ENCODE measurements at places on chromosomes 12 and 14.

DNA sequence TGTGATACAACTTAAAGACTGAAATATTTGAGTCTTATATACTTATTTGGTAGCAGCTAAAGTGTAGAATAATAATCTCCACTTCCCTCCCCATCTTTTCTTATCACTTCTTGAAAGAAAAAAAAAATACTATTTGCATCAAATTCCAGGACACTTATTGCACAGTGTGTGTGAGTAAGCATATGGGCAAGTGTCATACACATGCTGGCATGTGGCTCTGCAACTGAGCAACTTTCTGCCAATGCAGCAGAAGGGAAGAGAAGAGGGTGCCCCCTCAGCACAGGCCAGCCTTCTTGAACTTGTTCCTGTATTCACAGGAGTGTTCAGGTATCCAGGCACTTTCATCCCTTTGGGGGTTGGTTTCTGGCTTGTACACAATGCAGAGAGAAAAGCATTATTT, 145.8 kb downstream of the CPNE8 start:
- no peak for DNase-seq

DNA sequence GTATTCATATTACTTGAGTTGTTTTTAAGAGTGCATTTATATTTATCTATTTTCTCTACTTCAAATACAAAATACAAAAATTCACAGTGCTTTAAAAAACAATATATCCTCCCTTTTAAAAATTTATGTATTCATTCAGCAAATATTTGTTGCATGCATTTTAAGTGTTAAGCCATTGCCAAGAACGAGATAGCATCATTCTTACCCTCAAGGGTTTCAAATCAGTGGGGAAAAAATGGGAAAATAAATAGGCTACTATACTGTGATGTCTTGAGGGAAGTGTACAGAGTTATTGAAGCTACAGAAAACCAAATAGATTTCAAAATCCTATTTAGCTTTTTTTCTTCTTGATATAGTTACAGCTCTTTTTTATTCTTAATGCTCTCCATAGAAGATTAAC, 23.2 kb downstream of the MRPS35 start:
- DNase-seq = no peak

DNA sequence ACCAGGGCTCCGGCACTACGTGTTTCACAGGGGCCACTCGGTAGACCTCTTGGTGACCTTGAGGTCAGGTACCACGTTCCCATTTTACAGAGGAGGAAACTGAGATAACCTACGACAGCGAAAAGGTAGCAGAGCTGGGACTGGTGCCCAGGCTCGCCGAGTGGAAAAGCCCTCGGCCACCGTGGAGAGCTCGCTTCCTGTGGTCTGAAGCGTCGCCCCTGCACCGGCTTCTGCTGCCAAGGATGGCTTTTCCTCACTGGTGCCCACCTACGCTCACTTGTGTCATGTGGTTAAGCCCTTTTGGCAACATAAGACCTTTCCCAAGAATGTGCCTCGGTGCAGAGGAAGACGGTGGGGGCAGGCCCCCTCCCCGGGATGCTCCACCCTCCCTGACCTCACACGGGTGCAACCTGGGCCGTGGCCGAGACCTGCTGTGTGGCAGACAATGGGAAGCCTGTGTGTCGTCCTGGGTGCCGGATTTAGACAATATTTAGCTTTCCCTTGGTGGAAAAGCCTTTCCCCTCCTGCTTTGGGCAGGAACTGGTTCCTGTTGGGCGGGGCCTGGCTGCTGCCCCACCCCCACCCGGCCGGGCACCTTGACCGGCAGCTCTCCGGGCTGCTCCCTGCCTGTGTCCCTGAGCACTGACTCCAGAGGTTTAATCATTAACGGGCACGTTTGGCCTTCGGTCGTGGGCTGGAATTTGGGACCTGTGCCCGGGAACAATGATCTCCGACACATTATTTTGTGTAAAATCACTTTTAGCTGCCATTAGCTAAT, 32.4 kb upstream of the PPP1R13B start:
- no peak for DNase-seq

DNA sequence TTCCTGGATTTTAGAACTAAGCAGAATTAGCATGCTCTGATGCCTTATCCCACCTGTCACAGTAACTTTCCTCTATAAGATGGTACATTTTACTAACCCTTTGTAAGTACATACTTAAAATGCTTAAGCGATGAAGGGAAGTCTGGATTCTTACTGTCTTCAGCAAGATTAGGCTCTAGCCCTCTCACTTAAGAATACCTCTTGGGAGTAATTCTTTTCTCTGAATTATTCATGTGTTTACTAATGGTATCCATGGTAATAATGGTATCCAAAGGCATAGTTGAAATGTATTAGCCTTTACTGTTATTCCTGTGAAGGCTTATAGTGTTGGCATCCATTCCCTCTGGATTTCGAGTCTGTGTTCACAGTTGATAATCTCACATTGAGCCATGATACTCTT, 176.9 kb downstream of the MON2 start:
- no peak for DNase-seq

GRCh38 chr12:96375841-96376604, 24.2 kb downstream of the CDK17 start:
- DNase-seq = no peak

DNA sequence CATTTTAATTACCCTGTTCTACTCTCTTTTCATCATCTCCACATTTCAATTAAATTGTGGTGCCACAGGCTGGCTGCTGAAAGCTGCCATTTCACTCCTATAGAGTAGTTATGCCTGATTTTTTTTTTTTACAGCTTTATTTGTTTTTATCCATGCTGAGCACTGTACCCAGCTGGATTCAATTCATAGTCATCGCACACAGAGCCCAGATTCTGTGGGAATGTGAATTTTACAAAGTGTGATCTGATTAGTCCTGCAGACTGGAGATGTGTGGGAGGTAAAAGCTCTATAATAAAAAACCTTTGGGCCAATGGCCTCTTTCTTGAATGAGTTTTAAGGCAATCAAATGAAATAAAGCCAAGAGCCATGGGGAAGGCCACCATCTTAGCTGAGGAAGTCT, 190.2 kb downstream of the ANO4 start:
- no peak for DNase-seq

GRCh38 chr14:51735851-51736250, 84.1 kb downstream of the FRMD6 start:
- no peak for DNase-seq

DNA sequence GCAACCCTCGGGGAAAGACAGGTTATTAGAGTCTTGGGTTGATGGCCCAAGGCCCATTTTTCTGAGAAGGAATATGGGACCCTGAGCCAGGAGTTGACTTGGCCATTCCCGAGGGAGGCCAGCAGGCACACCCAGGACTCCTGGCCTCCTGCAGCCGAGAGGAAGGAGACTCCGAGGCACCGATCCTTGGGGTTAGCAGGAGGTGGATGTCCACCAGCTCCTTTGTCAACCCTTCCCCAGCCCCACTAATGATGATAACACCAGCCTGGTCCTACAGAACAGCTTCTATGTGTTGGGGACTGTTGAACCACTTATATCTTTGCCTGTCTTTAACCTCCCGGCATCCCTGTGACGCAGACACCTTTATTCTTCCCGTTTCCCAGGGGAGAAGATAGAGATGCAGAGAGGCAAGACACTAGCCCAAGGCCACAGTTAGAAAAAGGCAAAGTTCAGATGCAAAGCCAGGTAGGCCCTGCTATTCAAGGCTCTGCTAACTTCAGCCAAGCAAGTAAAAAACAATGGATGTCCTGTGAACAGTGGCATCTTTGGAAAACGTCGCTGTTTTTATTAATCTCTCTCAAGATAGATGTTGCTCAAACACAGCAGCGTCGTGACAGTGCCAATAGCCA, 767.3 kb upstream of the TBX3 start:
- no peak for DNase-seq

- no peak for DNase-seq
These were observed 8.2 kb upstream of the CCDC60 start for GRCh38 chr12:119326341-119326740.
